ENCODE measurements at places on chromosomes 2 and 18.

GRCh38 chr18:65753520-65753919 lies 2.7 kb downstream of the CDH7 start:
- no peak overlapping the region for H3K4me3 ChIP-seq
- no peak for DNase-seq
- H3K27ac ChIP-seq = no peak overlapping the region
- peaks cover 3% of the 10 kb centered on the region for H3K36me3 ChIP-seq
- H3K27me3 ChIP-seq = peaks cover 11% of the 10 kb centered on the region

GRCh38 chr2:38592951-38593350 lies 9.8 kb downstream of the HNRNPLL start:
- H3K27me3 ChIP-seq = no peaks in the 10 kb centered on the region
- no peak for DNase-seq
- H3K36me3 ChIP-seq = peaks cover 12% of the 10 kb centered on the region
- peak overlapping the region; percentile 94 for H3K27ac ChIP-seq
- peaks cover 53% of the 10 kb centered on the region for H3K4me1 ChIP-seq

GRCh38 chr2:194883711-194884110 lies 773.3 kb upstream of the SLC39A10 start:
- H3K27me3 ChIP-seq = no peaks in the 10 kb centered on the region
- no peak for DNase-seq
- no peak overlapping the region for H3K4me3 ChIP-seq
- no peaks in the 10 kb centered on the region for H3K36me3 ChIP-seq
- no peak overlapping the region for H3K27ac ChIP-seq
- no peaks in the 10 kb centered on the region for H3K4me1 ChIP-seq

- no peak overlapping the region for H3K4me3 ChIP-seq
- no peak overlapping the region for H3K27ac ChIP-seq
- H3K4me1 ChIP-seq = peaks cover 39% of the 10 kb centered on the region
- no peaks in the 10 kb centered on the region for H3K27me3 ChIP-seq
These were observed 103.5 kb upstream of the YWHAQ start for GRCh38 chr2:9734308-9734707.

DNA sequence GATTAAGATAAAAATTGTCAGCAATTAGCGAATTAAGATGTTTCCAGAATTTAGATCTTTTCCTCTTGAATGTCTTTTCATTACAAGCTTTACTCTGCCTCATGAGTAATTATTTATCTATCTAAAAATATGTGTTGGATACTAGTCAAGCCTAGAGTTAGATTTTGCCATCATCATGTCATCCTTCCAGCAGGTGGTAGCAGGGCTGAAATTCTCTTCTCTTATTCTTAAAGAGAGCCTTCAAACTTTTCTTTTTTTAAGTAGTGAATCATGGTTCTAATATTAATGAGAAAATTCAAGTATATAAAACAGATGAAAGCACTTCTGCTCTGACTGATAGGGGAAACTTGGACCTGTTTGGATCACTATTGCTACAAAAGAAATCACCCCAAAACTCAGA lies 240.7 kb upstream of the EPAS1 start:
- no peak for DNase-seq
- H3K27ac ChIP-seq = peak overlapping the region; percentile 9
- no peaks in the 10 kb centered on the region for H3K27me3 ChIP-seq
- H3K4me3 ChIP-seq = no peak overlapping the region
- peaks cover 22% of the 10 kb centered on the region for H3K4me1 ChIP-seq
- H3K36me3 ChIP-seq = peaks cover 10% of the 10 kb centered on the region

DNA sequence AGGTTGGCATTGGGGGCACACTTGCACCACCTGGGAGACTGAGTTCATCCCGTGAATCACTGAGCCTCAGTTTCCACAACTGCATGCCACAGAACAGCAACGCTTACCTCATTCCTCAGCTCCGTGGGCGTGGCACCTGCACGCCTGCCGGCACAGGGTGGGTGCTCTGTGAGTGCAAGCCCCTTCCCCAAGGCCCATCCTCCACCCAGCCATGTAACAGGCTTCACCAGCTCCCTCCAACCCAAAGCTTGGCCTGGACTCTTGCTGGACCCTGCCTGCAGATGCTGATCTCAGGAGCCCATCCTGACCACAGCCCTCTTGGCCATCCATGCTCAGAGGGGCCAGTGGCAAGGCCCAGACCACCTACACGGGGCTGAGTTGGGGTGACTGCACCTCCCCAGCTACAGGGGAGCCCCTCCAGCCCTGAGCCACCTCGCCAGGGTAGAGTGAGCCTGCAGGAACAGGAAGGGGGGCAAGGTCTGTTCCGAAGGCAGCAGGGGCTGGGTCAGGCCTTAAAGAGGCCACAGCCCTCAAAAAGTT lies 1.8 kb downstream of the PRLH start:
- no peak overlapping the region for H3K27ac ChIP-seq
- H3K4me1 ChIP-seq = peaks cover 5% of the 10 kb centered on the region
- H3K36me3 ChIP-seq = no peaks in the 10 kb centered on the region
- H3K4me3 ChIP-seq = no peak overlapping the region

- no peak overlapping the region for H3K4me3 ChIP-seq
- H3K4me1 ChIP-seq = peaks cover 9% of the 10 kb centered on the region
- no peak overlapping the region for H3K27ac ChIP-seq
- no peaks in the 10 kb centered on the region for H3K36me3 ChIP-seq
- DNase-seq = no peak
These were observed 21.0 kb upstream of the SLC38A11 start for GRCh38 chr2:164976301-164976700.

Measured in activated T-cell treated with anti-CD3 and anti-CD28 coated beads, Interleukin-2, amount 50 U/mL, for 72 hours (primary cell).